ENCODE measurements at places on chromosomes 11 and 22.
A peak's percentile ranks its signal among the peaks of the same experiment; 100 is the strongest.

GRCh38 chr11:111405551-111405950 lies 26.5 kb upstream of the POU2AF1 start:
- DNase-seq, result no peak

GRCh38 chr11:7154881-7155361 lies 66.1 kb downstream of the RBMXL2 start:
- DNase-seq, result no peak

- DNase-seq, result no peak
These were observed 29.9 kb upstream of the OR5B12 start for GRCh38 chr11:58471892-58472291.

DNA sequence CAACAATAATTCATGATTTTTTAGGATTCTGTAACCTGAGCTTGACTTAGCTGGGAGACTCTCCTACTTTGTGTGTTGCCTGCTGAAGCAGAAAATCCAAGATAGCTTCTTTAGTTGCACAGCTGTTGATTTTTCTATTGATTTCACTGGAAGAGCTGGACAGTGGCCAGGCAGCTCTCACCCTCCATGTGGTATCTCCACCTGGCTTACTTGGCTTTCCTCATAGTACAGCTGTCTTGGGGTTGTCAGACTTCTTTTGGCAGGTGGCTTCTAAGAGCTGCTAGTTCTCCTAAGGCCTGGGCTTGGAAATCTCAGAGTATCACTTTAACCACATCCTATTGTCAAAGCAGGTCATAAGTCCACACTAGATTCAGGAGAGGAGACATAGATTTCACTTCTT lies 130.8 kb upstream of the SPON1 start:
- no peak for DNase-seq

DNA sequence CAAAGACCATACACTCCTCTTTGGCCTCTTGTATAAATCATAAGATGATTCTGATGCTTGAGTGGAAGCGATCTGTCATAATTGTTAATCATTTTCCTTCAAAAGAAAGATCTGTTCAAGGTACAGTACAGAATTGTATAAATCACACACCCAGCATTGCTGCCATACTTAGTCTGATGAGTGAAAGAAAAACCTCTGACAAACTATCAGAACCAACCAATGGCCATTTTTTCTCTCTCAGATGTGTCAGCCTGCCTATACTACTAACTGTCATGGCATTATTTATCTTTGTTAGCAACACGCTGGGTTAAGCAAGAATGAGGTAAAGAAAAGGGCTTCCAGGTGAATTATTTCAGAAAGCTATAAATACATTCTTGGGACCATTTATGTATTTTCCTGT lies 1112.7 kb upstream of the TENM4 start:
- DNase-seq, result no peak

- DNase-seq, result no peak
These were observed 120.3 kb downstream of the NAV2 start for GRCh38 chr11:19832901-19833300.

GRCh38 chr11:64649291-64649697 lies 58.3 kb downstream of the SLC22A12 start:
- no peak for DNase-seq

DNA sequence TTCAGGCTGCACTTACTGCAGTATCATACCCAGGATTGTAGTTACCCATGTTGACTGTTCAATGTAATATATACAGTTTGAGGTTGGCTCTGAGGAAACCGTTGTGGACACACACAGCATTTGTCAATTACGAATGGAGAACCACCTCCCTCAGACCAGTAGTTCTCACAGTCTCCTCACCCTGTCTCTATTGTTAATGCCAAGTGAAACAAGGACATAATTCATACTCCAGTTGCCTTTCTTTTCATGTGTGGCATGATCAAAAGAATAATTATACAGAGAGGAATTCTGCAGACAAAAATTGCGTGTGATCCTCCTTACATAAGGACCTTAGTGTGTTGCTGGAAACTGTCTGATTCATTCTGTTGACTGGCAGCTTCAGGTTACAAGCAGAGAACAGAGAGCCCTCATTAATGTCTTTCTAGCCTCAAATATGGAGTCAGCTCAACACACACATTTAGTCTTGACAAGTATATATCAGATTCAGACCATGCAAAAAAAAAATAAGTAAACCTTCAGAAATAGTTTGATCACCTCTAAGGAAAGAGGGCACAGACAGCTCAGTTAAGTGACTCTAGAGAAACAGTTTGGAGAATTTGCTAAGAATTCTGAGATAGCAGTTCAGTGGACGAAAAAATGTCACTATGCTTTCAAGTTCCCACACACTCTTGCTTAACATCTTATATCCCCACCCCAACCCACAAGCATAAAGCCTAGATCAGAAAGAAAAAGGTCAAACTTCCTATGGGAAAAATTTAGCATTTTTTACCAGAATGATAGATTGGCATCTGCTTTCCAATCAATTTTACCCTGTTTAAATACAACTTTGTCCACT lies 96.1 kb downstream of the MAML2 start:
- no peak for DNase-seq

GRCh38 chr11:45546366-45546765 lies 119.1 kb downstream of the CHST1 start:
- no peak for DNase-seq

- no peak for DNase-seq
These were observed 191.7 kb downstream of the KIRREL3 start for GRCh38 chr11:126808836-126809235.

DNA sequence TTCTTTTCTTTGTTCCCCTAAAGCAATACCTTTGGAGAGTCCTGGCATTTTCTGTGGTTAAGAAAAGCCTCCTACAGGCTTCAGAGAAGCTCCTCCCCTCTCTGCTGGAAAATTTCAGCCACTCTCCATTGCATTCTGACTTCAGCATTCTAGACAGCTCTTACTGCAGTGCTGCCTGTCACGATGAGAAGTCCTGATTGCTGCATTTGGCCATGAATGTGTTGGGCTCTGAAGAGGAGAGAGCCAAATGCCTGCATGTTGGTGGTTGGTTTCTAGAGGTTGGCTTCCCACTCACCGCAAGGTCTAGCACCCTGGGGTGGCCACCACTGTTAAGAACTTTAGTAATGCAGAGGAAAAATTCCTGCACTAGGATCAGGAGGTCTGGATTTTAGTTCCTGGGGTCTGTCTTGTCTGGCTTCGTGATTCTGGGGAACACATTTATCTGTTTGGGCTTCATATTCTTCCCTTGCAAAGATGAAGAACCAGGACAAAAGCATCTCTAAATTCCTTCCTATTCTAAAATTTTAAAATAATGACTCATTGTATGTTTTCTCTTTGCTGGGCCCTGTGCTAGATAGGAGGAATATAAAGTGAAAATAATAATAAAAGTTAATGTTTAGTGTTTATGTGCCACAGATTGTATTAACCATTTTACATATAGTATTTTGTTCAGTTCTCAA lies 38.1 kb downstream of the COA4 start:
- DNase-seq, result no peak

- DNase-seq, result no peak
These were observed 2000.4 kb upstream of the RAG2 start for GRCh38 chr11:38598418-38598817.

GRCh38 chr11:69170704-69171103 lies 15.0 kb downstream of the SMIM38 start:
- no peak for DNase-seq

- no peak for DNase-seq
These were observed 56.0 kb upstream of the TSPAN18 start for GRCh38 chr11:44670794-44671193.

- no peak for DNase-seq
These were observed 23.4 kb upstream of the GRK3 start for GRCh38 chr22:25540908-25541660.

- DNase-seq, result no peak
These were observed 161.2 kb upstream of the GRIA4 start for GRCh38 chr11:105448703-105449079.

- no peak for DNase-seq
These were observed 29.0 kb downstream of the CTSC start for GRCh38 chr11:88308576-88308975.

GRCh38 chr11:48011798-48012391 lies 31.5 kb downstream of the PTPRJ start:
- peak; percentile 60 for DNase-seq

- DNase-seq, result no peak
These were observed 72.1 kb downstream of the AMOTL1 start for GRCh38 chr11:94840209-94840608.

DNA sequence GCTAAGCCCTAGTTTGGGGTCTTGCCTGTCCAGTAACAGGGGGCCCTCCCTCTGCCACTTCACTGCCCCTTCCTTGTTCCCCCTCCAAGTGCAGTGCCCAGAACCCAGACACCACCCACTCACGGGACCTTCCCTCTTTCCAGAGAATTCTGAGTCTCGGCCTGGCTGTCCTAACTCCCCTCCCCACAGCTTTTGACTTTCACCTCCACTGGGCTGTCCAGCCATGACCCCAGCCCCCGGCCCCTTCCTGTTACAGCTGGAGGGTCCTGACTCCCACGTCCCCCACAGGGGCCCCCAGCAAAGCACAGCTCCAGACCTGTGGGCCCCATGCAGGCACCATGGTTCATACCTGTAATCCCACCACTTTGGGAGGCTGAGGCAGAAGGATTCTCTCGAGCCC lies 71.5 kb downstream of the BRD1 start:
- no peak for DNase-seq

DNA sequence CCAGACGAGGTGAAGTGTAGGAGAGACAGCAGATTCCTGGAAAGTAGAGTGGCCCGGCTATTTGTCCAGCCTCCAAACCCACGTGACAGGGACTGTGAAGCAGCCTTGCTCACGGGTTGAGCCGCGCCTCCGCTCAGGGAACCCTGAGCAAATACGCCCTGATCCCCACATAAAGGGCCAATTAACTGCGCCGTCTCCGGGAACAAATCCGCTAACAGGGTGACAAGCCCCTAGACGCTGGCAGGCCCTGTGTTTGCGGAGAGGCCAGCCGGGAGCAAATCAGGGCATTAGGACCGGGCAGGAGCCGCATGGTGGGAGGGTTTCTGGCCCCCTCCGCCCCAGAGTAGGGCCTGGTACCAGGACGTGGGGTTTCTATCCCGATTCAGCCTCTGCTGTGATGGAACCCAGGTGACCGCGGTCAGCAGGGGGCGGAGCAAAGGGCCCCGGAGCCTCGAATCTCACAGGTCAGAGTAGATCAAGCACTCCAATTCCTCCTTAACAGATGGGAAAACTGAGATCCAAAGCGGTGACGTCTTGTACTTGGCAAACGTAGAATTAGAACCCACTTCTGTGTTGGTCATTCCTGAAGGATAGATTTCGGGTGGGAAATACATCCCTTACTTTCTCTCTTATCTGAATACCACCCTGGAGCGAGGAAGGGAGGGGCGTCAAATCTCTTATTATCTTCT lies 2.0 kb upstream of the ROBO3 start:
- DNase-seq, result no peak

- DNase-seq, result no peak
These were observed 371.2 kb upstream of the B3GAT1 start for GRCh38 chr11:134783234-134783633.

All from stimulated activated CD8-positive, alpha-beta memory T cell treated with anti-CD3 and anti-CD28 coated beads, Interleukin-4, amount 100 ng/mL, for 4 hours (primary cell).